ENCODE measurements at places on chromosomes 3 and 15.

DNA sequence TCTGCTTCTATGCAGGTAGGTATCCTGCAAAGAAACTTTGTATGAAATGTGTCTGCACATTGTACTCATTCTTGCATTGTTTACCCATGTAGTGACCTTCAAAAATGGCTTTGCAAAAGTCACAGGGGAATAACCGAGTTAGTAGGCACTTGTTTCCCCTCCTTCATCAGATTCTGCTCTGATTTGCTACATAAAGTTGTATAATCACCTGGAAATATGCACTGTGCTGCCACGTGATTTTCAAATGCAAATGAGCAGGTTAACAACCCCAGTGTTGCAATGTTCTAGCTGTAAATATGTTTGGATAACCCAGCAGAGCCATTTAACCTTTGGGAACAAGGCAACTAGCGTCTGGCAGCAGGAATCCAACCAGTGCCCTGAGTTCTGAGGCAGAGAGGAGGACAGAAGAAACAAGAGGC, at the start of gene KNG1:
TSS of gene KNG1 (plus strand) at position 321 of the 419 bp plus-strand sequence. CDS start 184 bp downstream, outside the sequence.
- no peak for DNase-seq

DNA sequence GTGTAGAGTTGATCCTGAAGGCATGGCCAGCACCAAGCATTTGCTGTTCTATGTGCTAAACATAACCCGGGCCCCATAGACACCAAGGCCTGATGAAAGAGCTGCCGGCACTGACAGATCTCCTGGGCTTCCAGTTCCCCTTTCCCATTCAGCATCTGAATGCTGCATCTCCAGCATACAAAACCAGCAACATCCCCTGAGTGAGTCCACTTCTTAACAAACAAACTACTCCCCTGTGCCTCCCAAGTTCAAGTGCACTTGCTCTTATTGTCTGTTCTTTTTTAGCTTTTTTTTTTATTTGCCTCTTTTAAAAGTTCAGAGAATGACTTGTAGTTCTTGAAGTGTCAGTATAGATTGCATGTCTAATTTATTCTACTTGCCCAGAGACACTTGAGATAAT, 156.0 kb downstream of the EDEM1 start:
- DNase-seq, result no peak

DNA sequence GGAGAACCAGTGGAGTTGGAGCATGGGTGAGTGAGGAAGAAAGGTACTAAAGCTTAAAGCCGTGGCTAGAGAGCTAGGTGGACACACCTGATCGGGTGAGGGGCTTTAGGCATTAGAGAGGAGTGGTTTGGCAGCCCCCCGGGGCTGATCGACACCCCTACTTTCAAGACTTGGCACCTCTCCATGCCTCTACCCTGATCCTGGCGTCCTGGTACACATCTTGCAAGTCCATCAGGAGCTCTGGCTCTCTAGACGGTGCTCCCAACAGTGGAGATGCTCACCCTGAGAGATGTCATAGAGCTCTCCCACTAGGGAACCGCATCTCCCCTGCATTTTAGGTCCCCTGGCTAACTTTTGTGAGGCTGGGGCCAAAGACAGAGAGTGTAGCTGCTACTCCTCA, 98.1 kb downstream of the XXYLT1 start:
- no peak for DNase-seq

GRCh38 chr3:71559578-71560162, 23.9 kb downstream of the FOXP1 start:
- no peak for DNase-seq

DNA sequence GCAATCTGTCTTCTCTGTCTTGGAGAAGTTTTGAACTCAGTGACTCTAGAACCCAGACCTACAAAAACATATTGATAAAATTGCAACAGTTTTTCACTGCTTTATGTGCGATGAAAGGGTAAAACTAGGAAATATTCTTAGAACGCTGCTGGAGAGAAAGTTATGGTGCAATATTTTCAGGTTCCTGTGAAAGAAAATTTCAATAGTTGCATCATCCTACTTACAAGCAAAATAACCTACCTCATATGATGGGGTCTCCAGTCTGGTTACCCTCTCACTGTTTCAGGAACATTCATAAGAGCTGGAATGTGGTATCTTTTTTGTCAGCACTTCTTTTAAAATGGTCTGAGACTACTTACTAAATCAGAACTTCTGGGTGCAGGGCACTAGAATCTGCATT, 27.1 kb downstream of the GATM start:
- no peak for DNase-seq

GRCh38 chr3:122421101-122421500, 5.2 kb upstream of the WDR5B start:
- no peak for DNase-seq

DNA sequence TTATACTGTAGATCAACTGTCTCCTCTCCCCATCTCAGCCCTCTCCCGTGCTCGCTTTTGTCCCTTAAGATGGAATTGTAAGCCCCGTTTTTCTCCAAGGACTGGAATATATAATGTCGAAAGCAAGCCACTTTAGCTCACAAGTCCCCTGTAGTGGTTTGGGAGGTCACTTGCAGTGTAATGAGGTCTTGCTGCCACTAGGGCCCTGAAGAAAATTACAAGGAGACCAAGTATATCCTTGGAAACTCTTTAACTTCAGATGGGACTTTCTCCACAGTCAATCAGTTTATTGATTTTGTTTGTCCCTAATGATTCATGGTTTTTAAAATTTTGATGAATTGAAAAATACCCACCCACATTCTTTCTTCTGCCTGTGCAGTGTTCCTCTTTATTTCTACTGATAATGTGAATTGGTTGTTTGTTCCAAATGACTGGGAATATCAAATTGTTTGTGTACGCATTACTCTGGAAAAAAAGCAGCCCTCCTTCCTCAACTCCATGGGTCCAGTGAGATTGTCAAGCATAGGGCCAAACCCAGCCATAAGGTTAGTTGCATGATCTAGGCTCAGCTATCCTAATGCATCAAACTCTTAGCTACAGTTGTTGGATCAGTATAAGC, 294.8 kb downstream of the MCTP2 start:
- DNase-seq, result no peak

Measured in M059J (cell line).